Hematopoietic multipotent progenitor cell treated with erythropoietin and hydrocortisone succinate and interleukin-3 and kit ligand, for 6 days (in vitro differentiated cells): ENCODE measurements at places on chromosomes 1 and 21.
A peak's percentile ranks its signal among the peaks of the same experiment; 100 is the strongest.

DNA sequence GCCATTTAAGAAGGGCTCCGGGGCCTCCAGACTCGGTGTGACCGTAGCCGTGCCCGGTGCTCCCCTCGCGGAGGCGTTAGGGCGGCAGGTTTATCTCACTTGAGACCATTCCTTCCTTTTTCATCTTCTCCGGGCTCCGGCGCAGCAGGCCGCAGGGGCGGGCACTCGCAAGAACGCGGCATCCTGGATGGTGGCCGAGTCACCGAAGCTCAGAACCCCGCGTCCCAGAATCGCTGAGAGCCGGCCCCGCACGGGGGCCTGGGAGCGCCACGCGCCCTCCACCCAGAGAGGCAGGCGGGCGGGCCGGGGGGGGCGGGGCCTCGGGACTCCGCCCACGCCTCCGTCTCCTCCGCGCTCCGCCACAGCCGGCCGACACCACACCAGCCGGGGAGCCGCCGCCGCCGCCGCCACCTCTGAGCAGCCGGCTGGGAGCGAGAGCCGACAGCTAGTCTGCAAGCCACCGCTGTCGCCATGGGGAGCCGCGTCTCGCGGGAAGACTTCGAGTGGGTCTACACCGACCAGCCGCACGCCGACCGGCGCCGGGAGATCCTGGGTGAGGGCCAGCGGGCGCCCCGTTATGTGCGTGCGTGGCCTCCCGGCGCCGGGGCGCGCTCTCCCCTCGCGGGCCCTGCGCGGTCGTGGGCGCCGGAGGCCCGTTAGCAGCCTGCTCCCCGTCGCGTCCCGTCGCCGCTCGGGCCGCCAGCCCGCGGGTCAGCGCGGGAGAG lies at the start of gene DEGS1:
TSS of gene DEGS1 (plus strand) at position 375 of the 725 bp plus-strand sequence. CDS start at position 472, 97 bp downstream.
- peak; percentile 89 for DNase-seq

DNA sequence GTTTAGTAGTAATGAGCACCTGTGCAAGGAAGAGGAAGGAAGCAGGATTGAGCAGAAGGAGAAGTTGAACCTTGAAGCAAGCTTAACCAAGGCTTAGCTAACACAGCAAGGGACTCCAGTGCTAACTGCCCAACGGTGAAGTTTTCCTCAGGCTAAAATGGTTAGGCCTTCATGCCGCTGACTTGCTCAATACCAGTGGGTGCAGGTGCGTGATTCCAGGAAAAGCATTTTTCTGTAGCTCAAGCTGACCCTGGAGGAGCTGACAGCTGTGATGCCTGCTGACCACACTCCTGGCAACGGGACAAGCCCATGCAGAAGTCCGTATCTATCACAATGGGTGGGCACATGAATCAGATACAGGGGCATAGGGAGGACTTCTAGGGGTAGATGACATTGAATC lies 76.5 kb upstream of the FGGY start:
- DNase-seq, result peak; percentile 16

DNA sequence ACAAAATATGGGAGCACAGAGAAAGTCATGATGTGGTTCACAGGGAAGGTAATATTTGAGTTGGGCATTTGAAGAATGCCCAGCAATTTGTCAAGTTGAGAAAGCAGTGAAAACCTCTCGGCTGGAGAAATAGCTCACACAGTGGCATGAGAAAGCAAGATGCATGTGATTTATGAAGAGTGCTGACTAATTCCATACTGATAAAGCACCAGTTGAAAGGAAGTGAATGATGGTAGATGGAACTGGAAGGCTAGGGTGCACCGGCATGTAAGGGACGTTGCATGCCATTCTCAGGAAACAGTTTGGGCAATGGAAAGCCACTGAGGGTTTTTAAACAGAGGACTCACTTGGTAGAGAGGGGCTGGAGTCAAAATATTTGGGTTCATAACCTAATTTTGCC lies 53.5 kb upstream of the MTF2 start:
- DNase-seq, result peak; percentile 53

DNA sequence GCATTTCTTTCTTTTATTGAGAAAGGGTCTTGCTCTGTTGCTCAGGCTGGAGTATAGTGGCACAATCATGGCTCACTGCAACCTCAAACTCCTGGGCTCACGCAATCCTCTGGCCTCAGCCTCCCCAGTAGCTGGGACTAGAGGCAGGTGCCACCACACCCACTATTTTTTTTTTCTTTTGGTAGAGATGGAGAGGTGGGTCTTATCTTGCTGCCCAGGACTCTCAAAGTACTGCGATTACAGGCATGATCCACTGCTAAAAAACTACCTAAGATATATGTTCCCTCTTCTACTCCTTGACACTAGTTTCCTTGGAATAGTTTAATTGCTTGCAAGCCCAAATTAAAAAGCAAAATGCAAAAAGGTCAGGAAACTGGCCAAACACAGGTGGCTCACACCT lies 56.9 kb upstream of the GUCA2A start:
- peak; percentile 60 for DNase-seq

GRCh38 chr1:167707942-167708341 lies 13.8 kb upstream of the MPZL1 start:
- no peak for DNase-seq
